ENCODE measurements at places on chromosomes 12 and 14.

DNA sequence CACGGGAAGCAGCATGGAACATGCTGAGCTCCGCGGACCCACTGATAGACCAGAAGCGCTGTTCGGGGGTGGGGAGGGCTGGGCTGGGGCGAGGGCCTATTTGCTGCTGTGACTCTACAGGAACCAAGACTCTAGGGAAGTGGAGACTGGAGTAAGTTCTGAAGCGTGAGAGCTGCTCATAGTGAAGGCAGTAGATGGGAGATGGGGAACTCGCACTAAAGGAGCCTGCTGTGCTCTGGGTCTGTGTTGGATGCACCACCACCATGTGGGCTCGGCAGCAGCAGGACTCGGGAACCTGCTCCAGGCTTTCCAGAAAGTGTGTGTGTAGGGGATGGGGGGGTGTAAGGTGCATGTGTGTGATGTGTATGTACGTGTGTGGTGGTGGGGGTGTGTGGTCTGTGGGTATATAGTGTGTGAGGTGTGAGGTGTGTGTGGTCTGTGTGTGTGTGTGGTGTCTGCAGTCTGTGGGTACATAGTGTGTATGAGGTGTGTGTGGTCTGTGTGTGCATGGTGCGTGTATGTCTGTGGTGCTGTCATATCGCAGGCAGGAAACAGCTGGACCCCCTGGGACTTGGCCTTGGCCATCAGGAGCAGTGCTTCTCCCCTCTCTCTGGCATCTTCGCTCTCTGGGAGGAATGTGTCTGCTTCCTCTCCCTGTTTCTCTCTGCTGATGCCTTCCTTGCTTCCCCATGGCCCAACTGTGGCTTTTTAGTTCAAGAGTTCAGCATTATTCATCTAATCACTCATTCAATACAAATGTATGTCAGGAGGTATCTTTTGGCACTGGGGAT is 378.9 kb downstream of the FUT8 start:
- no peak for DNase-seq

- DNase-seq: no peak
Observed at GRCh38 chr12:100185361-100185894, 15.2 kb upstream of the ACTR6 start.

DNA sequence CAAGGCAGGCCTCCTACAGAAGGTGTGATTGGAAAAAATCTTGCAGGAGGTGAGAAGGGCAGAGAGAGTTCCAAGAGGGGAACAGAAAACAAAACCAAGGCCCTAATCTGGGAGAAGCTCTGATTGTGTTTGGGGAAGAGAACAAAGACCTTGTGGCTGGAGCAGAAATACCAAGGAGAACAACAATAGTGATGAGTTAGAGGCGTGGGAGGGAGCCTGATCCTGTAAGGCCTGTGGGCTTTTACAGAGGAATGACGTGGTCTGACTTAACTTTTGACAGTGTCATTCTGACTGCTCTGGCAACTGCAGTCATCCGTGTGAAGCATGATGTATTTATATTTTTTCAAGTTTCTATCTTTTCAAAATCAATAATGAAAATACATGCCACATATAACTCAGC is 200.6 kb downstream of the ANO4 start:
- no peak for DNase-seq

- no peak for DNase-seq
Observed at GRCh38 chr12:129550353-129550752, 353.5 kb downstream of the TMEM132D start.

DNA sequence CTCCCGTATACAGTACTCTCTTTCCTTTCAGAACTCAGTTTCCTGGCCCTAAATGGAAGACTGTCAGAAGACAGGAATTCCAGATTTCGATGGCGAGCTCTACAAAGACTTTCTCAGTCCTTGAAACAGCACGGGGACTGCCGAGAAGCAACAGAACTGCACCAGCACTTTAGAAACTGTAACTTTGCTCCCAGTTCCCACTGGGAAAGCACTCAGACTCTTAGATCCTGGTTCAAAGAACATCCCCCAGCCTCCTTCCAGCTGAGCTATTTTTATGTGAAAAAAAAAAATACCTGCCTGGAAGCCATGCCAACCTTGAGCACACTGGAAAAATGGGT is 1.8 kb downstream of the PXN start:
- no peak for DNase-seq

DNA sequence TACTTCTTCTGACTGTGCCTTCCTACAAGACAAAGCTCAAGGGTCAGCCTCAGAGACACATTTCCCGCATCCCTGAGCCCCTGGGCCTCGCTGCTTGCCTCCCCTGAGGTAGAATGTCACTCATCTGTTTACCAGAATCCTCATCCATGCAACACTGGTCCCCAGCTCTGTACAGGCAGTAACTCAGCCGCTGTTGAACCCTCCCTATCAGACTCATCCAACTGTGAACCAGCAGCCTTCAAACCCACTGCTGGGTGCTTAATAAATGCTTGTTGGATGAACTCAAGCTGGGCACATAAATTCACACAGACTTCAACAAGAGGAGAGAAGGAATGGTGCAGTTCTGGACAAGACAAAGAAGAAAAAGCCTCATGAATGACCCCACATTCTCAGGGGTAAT is 6.1 kb downstream of the NT5DC3 start:
- DNase-seq: no peak

- DNase-seq: no peak
Observed at GRCh38 chr12:1213205-1213604, 222.2 kb downstream of the ERC1 start.

- DNase-seq: no peak
Observed at GRCh38 chr12:113500306-113500675, 28.6 kb upstream of the LHX5 start.

GRCh38 chr14:68309616-68310015 is 483.3 kb downstream of the ZFP36L1 start:
- no peak for DNase-seq

DNA sequence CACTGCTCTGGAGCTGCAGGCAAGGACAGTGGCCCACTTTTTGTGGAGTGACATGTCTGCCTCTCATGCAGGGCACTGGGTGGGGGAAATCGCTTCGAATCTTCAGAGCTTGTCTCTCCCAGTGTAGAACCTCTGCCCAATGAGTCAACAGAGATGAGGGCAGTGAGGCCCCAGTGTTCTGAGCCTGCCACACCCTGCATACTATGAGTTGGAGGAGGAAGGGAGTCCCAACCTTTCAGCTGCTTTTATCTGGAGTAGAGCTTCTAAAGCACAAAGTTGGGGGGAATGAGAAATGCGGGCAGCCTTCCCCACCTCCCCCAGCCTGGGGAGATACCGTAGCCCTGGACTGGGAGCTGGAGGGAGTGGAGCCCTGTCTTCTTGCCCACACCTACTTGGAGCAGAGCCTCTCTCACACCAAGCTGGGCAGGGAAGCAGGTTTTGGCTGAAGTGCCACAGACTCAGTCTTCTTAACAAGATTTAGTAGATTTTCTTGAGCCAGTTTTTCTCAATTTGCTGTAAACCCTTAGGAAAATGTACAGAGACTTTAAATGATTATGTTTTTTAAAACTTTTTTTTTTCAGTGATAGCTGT is 159.1 kb downstream of the ADGRD1 start:
- DNase-seq: no peak

DNA sequence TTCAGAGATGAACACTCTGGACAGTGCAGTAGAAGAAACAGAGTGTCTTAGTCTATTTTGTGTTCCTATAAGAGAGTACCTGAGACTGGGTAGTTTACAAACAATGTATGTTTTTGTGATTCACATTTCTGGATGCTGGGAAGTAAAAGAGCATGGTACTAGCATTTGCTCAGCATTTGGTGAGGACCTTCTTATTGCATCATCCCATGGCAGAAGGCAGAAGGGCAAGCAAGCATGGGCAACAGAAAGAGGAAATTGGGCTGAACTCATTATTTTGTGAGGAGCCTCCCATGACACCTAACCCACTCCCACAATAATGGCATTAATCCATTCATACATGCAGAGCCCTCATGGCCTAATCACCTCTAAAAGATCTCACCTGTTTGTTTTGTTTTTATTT is 8.0 kb downstream of the ANKS1B start:
- no peak for DNase-seq

GRCh38 chr14:53620890-53621289 is 335.7 kb downstream of the BMP4 start:
- DNase-seq: no peak

DNA sequence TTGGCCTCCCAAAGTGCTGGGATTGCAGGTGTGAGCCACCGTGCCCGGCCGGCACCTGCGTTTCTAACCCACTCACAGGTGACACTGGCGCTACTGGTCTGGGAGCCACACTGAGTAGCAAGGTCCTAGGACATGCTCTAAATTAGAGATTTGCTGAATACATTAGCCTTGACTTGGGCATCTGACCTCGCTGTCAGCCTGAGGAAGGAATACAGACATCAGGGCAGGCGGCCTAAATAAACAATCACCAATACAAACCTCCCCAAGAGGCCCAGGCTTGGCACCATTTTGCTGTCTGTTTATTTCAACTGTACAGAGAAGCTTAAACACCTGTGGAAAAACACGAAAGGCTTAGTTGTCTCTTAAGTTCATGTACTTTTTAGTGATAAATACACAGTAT is 27.5 kb downstream of the P2RX4 start:
- DNase-seq: no peak

DNA sequence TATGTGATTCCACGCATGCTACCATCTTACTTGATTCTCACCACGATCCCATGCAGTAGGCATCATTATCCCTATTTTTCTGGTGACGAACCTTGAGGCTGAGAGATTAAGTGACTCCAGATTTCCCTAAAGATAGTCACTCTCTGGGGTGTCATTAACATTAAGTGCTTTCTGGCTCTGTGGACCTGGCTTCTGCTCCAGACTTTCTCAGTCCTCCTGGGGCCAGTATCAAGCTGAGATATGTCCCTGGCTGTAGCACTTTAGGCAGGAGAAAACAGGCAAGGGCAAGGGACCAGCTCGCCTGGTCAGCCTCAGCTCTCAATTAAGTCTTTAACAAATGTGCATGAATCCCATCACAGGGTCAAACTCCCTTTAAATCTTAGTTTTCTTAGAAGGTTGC is 38.3 kb upstream of the PRB2 start:
- DNase-seq: no peak

GRCh38 chr12:88113871-88114270 is 28.0 kb downstream of the CEP290 start:
- DNase-seq: no peak

DNA sequence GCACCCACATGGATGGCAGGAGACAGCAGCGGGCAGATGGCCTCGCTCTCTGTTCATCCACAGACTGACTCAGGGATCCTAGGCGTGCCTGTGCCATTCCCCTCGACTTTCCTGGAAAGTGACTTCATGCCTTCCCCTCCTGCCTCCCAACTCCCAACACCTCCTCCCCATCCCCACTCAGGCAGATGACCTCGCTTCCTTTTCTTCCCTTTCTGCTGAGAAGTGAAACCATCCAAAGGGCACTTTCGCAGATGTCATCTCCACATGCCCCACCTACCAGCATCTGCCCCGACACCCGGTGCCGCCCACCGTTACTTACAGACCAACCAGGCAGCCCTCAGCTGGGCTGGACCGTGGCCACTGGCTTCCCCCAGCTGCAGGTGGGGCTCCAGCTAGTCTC is 29.6 kb downstream of the BEGAIN start:
- no peak for DNase-seq

- no peak for DNase-seq
Observed at GRCh38 chr14:61128382-61129167, 147.5 kb downstream of the SLC38A6 start.
